ENCODE measurements at places on chromosomes 16 and 17.

DNA sequence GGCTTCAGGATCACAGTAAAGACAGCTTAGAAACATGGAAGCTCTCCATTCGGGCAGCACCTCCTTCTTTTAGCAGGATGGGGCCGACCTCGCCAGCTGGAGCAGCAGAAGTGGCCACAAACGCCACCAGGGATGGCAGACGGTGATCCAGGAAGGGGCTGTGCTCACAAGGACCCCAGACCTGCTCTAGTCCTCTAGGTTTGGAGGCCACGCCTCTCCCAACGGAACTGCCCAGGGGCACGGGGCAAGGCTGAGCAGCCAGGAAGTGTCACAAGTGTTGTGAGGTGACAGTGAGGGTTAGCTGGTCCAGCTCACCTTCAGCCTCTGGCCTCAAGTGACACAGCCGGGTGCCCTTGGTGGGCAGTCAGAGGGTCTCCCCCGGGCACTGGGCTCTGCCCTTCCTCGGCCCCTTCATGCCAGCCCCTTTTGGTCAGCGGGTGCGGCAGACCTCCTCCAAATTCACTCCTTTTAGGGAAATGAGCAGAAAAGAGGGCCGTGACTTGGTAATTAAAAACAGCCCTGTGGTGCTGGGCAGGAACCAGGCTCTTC is 20.4 kb downstream of the CEP295NL start:
- DNase-seq, result no peak

DNA sequence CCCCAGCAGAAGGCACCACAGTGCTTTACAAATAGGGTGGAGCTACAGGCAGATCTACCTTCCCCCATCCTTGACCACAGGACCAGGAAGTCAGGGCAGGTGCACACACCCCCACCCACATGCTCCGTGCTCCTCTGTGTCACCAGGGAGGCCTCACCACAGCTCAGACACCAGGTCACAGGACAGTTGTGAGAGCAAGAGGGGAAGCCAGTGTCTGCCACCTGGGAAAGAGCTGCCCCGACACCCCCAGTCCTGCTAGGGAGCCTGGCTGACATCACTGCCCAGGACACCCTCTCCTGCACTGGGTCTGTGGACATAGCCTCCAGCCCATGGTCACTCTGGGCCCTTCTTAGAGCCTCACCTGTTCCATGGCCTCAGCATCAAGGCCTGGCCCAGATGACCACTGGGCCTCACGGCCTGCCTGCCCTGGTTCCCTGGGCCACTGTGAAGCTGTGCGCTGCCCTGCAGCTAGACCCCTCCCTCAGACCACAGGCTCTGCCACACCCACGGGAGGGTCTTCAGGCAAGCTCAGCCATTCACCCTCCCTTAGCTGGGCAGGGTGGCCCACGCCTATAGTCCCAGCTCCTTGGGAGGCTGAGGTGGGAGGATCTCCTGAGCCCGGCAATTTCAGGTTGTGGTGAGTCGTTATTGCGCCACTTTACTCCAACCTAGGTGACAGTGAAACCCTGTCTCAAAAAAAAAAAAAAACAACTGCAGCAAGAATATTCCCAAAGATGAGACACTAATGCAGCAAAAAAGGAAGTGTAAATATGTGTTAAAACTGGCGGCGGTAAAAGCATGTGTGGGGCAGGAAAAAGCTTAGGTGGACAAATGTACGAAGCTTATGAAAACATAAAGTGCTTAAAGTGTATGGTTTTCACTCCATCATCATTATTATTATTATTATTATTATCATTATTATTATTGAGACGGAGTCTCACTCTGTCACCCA is 14.2 kb downstream of the POLR3K start:
- DNase-seq, result peak; percentile 22

GRCh38 chr17:39147221-39148185 is 3.9 kb downstream of the PLXDC1 start:
- no peak for DNase-seq

- DNase-seq, result no peak
These were observed 36.7 kb downstream of the STAT5A start for GRCh38 chr17:42325026-42325425.

DNA sequence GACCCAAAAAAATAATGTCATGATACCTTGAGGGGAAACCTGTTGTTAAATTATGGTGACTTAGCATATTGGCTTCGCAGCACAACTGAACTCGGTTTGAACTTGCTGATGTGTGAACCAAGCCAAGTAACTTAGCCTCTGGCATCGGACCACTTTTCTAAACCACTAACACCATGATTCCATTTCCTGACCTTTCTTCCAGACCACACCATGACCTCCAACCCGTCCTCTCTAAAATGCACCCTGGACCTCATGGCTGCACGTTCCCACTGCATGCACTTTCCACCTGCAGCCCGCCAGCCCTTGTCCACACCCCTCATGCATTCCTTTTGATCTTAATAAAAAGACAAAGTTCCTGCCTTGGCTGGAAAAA is 29.3 kb downstream of the DYNLRB2 start:
- DNase-seq, result no peak

DNA sequence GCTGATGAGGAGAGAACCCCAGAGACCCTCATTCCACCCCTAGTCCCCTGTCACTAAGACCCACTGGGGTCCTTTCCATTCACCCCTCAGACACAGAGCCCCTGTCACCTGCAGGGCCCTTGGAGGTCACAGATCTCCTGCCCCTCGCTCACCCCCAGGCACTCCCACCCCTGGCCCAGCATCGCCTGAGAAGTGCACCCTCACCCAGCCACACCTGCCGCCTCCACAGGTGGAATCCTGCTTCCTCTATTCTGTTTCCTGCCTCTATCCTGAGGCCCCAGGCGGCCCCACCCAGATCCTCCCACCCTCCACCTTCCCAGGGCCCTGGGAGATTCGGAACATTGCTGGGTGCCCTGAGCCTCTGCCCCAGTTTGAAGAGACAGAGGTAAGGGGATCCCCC is 13.8 kb upstream of the KRT17 start:
- no peak for DNase-seq

- no peak for DNase-seq
These were observed 76.0 kb downstream of the METRNL start for GRCh38 chr17:83155128-83156121.

DNA sequence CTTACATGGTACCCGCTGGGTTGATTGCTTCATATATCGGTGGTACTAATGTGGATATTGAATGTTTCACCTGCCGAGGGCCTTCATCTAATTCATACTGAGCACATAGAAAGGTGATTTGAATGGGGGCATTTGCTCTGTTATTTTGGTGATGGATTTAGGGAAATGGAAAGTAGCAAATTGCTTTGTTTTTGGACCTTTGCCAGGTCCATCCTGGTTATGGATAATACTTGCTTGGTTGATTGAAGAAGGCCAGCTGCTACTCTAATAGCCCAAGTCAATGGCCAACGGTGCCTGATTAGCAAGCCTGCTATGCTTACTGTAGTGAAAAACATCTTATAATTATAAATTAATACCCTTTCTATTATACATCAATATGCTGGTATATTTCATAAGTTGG is 253.6 kb downstream of the CDH13 start:
- DNase-seq, result no peak

GRCh38 chr17:26731005-26731921 is 562.7 kb upstream of the WSB1 start:
- DNase-seq, result no peak

DNA sequence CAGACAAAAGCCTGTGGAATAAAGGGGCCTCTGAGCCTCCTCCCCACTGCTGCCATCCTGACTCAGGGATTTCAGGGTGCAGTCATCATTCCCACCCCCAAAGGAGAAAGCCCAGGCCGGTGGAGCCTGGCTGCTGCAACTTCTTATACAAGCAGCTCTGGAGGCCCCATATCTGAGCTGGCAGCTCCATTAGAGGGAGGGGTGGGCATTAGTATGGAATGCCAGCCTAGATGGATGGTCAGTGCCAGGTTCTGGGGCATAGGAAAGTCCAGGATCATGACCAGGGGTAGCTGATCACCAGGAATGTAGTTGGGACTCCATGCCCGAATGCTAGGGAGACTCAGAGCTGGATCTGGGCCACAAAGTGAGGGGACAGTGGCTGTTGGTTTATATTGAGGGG is 581.0 kb downstream of the KCNJ18 start:
- DNase-seq, result no peak

DNA sequence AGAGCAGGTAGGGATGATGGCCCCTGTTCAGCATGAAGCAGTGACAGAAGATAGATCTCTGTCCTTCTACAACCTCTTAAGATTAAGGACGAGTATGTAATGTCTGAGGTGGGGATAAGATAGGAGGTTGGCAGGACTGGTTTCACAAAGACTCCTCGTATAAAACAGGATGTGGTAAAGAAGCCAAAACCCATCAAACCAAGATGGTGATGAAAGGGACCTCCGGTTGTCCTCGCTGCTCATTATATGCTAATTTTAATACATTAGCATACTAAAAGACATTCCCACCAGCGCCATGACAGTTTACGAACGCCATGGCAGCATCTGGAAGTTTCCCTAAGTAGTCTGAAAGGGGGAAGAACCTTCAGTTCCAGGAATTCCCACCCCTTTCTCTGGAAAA is 27.3 kb downstream of the MIS12 start:
- no peak for DNase-seq

- no peak for DNase-seq
These were observed 56.2 kb upstream of the RPL38 start for GRCh38 chr17:74147056-74147835.

GRCh38 chr16:87409153-87409552 is 17.0 kb downstream of the MAP1LC3B start:
- no peak for DNase-seq

- no peak for DNase-seq
These were observed 221.5 kb upstream of the FOXF1 start for GRCh38 chr16:86288716-86289294.

DNA sequence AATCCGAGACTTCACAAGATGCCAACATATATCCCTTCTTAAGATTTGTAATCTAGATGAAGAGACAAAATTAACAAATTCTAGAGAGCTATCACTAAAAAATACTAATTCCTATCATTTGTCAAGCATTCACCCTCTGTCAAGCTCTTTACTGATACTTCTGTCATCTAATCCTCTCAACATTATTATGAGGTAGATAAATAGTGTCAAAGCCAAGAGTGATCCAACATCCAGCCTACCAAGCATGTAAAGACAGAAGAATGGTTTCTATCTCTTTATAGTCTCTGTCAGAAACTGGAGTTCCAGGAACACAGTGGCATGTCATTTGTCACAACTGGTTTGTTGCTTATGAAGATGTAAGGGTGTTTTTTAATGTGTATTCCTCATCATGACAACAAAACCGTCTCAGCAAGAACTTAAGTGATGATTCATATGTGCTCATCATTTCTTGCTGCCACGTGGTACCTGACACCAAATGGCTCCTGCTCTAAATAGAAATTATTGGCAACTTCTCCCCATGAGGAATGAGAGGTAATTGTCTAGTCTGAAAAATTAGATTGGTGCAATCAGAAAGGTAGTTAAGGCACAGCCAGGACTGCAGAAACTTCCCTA is 196.8 kb downstream of the TOX3 start:
- no peak for DNase-seq

DNA sequence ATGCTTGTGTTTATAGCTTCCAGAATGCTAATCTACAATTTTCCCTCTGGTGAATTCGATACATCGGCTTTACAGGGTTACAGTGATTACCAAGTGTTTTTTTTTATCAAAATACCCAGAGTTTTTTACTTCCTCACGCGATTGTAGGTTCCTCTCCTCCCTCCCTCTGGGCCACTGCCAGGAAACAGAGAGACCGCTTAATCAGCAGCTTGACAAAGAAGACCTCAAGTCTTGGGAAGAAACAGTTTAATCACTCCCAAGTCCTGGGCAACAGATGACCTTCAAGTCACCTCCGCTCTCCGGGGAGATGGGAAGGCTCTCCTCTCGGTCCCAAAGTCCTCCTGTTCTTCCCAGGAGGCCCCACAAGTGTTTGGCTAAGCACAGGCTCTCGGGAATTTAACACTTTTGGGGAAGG is 23.5 kb downstream of the SMTNL2 start:
- no peak for DNase-seq

DNA sequence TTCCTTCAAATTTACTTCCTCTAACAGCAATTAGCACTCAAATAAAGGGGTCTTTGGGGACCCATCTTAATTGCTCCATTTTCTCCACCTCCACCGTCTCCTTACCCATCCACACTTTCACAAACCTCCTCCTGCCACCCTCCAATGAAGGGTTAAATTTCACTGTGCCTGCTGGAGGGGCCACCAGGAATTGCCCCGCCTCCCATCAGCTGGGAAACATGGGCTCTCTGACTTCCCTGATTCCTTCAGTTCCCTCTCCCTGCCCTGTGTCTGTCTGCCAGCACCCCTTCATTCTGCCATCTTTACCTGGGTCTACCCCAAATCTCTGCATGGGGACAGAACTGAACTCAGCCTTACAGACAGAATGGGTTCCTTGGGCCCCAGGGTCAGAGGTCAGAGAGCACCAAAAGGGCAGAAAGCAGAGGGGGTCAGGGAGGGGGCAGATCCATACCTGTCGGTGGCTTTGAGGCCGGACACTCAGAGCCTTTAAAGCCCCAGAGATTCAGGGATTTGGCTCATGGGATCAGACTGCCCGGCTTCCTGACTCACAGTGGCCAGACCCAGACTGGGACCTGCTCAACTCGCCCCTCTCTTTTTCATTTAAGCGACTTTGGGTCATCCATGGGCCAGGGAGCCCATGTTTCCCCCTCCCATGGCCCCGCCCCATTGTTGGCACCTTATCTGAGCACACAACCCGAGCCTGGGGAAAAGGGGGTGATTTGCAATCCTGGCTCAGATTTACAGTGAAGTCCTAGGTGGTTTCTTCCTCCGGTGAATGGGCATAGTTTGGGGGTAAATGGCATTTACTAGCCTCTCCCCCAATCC is 17.6 kb upstream of the SP2 start:
- no peak for DNase-seq

DNA sequence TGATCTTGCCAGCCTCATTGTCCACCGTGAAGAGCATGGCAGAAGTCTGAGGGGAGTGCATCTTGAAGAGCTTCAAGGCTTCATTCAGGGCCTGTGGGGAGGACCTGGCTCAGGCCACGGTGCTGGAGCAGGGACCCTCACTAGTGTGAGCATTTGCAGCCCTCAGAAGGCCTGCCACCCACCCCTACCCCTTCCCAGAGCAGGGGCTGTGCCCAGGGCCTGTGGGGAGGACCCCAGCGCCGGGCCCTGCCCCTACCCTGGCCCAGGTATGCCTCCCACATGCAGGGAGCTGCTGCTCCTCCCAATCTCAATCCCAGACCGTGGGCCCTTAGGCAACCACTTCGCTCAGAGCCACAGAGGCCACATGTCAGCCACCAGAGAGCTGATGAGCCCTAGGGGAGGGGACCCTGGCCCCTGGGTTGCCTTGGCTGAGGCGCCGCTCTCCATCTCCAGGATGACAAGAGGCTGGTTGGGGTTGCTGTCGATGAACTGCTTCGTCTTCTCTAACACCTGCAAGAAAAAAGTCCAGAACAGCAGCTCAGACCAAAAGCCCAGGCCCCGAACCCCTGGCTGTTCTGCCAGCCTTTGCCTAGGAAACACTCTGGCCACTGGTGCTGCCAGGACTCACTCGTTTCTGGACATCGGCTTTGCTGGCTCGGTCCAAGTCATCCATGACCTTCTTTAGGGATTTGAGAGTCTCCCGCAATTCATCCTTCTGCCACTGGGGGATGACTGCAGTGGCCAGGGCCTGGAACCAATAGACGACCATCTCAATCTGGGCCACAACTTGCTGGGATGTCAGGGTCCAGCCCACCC is 1.8 kb upstream of the EXOSC6 start:
- DNase-seq, result peak; percentile 0

Data from NCI-H1417 (cell line).